Lung microvascular endothelial cell (primary cell): ENCODE measurements at places on chromosomes 7 and 10. TPM values are rescaled to one million over a fixed set of nuclear protein-coding genes. Genes with fewer than 3 reads are reported as not detected.

DNA sequence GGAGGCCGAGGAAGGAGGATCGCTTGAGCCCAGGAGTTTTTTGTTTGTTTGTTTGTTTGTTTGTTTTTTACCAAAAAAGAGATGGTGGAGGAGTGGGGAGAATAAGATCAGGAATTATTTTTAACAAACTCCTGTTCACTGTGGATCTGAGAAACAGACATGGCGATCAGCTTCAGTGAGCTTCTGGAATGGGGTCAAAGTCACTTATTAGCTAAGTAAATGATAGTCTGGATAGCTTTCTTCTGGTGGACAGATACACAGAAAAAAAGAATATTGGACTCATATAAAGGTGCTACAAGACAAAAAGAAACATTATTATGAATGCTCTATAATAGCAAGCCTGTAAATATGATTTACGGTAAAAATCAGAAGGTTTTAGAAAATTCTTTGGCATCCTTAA, 85.1 kb downstream of the POU6F2 start:
- no peak for DNase-seq

- DNase-seq: no peak
Measured at GRCh38 chr7:138875794-138876193, 77.8 kb upstream of the ATP6V0A4 start.

DNA sequence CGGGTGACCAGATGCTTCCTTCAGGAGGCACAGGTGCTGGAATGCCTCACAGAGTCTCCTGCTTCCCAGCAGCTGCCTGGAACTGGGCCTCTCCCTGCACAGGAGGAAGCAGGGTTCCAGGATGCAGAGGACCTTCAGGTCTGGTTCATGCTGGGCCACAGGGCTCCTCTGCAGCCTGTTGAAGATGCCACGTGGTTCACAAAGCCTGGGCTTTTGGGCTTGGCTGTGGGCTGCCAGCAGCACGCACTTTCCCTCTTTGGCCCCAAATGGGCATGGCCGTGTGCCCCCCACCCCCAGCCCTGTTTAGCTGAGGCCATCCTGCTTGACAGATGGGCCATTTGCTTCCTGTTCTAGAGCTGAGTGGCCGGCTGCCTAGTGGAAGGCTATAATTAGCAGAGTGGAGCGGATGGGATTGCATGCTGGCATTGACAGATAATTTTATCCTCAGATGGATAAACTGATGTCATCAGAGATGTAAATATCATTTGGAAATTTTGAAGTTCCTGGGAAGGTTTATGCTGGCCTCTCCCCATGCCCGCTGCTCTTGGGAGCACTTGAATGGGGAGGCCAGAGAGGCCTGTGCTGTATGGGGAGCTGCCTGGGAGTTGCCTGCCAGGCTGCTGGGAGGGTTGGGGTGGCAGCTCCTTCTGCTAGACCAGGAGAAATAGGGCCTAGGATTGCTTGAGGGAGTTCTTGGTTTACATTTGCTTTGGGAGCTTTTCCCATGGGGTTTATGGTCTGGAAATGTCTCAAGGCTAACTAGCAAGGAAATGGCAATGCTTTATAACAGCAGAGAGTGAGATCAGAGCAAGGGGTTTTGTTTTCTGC, 28.2 kb downstream of the TSPAN15 start:
- peak; percentile 82 for DNase-seq

- peak; percentile 96 for DNase-seq
Measured at GRCh38 chr10:94362360-94363250, at the start of gene NOC3L. Gene NOC3L, minus strand, starts transcription at chr10:94362939. Its CDS starts 101 bp downstream, at chr10:94362838.

- DNase-seq: no peak
Measured at GRCh38 chr10:130464426-130464825, 328.2 kb downstream of the GLRX3 start.

- DNase-seq: no peak
Measured at GRCh38 chr7:117588352-117588794, 108.5 kb downstream of the CFTR start.

GRCh38 chr10:92208736-92209135, 82.1 kb downstream of the CPEB3 start:
- DNase-seq: no peak

GRCh38 chr10:121332829-121333765, 265.1 kb downstream of the FGFR2 start:
- DNase-seq: no peak

The DDIT4 gene
- 131 and 178 TPM in 2 replicates for total RNA-seq

The SDK1 gene
- 0.44 and 0.79 TPM in 2 replicates for total RNA-seq
